8988T (cell line): ENCODE measurements at places on chromosomes 4 and X.

GRCh38 chrX:110331444-110332030 lies 13.7 kb upstream of the AMMECR1 start:
- no peak for DNase-seq

GRCh38 chr4:129862461-129862860 lies 766.5 kb downstream of the C4orf33 start:
- no peak for DNase-seq

- no peak for DNase-seq
These were observed 41.1 kb downstream of the IL13RA2 start for GRCh38 chrX:114976292-114976691.

GRCh38 chr4:12036450-12036849 lies 607.8 kb upstream of the HS3ST1 start:
- DNase-seq = no peak

- DNase-seq = no peak
These were observed 62.0 kb downstream of the ATP8A1 start for GRCh38 chr4:42594888-42595287.

DNA sequence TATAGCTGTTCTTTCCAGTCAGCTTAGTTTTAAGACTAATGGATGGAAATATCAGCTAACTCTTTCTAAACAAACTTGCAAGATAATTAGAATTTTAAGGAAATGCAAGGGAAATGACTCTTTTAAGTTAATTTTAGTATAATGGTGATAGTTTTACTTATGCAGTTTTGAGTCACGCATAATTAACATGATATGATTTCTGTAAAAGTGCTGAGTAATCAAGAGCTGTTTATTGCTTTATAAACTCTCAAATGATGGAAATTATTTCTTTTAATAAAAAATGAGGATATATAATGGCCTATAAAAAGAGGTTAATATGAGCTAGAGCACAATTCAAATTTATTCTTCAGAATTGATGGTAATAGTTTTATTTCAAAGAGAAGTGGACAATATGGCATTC lies 385.9 kb downstream of the GLUD2 start:
- no peak for DNase-seq

- DNase-seq = peak; percentile 24
These were observed at the start of gene XK for GRCh38 chrX:37685381-37686359. XK (plus strand) TSS chrX:37685791; CDS start chrX:37685962, 171 bp downstream.
